ENCODE measurements at places on chromosomes 3 and 15.

DNA sequence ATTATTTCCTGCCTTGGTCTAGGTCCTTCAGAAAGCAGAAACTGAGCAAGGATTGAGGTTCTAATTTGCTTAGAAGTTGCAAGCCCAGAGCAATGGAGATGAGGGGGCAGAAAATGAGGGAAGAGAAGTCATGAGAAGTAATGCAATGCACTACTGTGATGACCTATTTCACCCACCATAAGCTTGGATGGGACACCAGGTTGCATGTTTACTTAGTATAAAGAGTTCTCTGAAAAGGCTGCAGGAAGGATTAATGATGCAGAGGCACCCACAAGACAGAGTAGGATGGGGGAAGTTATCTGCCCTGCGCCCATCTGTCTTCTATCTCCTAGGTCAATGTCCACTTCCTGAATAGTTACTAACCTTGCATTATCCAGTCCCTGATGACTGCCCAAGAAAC lies 84.8 kb upstream of the SNRK start:
- DNase-seq = no peak

GRCh38 chr3:32815841-32816438 lies 1.9 kb upstream of the TRIM71 start:
- no peak for DNase-seq

DNA sequence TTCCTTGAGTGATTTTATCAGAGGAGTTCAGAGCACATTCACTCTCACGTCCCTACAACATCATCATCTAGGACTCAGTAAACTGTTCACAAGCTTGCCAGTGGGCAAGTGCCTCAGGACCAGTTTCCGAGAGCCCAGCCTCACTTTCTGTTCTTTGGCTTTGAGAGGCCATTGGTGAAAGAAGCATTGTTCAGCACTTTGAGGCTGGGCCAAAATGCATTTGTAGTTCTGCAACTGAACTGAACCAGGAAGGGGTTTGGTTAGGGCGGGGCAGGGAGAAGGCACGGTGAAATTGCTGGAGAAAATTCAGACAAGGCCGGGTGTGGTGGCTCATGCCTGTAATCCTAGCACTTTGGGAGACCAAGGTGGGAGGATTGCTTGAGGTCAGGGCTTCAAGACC lies 222.1 kb upstream of the CHRM5 start:
- no peak for DNase-seq

GRCh38 chr15:65611888-65612615 lies 1.1 kb upstream of the INTS14 start:
- no peak for DNase-seq

DNA sequence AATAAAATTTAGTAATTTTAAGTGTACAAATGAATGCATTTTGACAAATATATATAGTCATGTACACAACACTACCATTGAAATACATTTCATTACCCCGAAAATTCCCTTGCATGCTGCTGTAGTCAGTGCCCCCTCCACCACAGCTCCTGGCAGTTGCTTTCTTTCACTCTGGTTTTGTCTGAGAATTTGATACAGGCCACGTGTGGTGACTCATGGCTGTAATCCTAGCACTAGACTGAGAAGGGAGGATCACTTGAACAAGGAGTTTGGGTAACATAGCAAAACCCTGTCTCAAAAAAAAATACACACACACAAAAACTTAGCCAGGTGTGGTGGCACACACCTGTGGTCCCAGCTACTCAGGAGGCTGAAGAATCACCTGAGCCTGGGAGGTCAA lies 65.4 kb downstream of the TFRC start:
- DNase-seq = no peak

DNA sequence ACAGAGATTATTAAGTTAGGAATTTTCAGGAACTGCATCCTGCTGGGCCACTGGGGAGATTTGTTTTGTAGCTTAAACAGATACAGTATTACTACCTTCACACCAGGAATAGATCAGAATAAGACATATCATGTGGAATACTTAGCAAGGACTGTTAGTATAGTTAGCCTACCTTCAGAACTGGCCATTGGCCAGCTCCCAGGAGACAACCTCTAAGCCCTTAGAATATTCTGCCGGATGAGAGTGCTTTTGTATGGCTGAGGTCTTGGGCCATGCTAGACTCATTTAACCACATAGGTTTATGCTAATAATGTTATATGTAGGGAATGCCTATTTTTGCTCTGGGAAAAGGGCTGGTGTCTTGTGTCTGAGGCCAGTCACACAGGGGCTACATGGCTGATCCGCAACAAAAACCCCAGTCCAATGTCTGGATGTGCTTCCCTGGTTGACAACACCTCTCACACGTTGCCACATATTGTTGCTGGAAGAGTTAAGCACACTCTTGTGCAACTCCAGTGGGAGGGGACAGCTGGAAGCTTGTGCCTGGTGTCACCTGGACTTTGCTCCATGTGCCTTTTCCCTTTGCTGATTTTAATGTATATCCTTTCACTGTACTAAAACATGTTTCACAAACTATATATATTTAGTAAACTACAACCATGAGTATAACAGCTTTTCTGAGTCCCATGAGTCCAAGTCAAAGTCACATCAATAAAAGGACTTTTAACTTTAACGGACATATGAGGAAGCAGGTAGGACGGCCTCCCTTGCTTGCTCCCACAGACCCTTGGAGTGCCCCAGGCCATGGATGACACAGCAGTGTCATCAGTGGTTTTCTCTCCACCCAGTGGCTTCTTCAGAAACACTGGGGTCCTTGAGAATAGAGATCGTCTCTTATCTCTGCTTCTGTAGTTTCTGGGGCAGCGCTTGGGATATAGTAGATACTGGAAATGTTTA lies 118.0 kb upstream of the C3orf80 start:
- DNase-seq = no peak

Measured in activated naive CD4-positive, alpha-beta T cell treated with Interleukin-2 at 50 U/mL for 16 hours (primary cell).